ENCODE measurements at places on chromosomes 13 and 19. TPM values are rescaled to one million over a fixed set of nuclear protein-coding genes. Genes with fewer than 3 reads are reported as not detected.

DNA sequence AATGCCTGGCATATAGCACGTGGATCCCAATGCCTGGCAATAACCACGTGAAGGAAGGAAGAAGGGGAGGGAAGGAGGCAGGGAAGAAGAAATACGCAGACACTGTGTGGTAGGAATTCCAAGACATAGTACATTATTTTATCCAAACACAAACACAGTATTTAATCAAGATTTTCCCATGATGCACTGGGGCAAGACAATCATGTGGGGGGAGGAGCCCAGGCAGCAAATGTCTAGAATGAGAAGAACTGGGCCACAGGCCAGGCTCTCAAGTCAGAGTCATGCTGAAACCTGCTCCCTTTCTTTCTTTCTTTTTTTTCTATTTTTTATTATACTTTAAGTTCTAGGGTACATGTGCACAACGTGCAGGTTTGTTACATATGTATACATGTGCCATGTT, 717.9 kb downstream of the UQCRFS1 start:
- DNase-seq, result no peak

DNA sequence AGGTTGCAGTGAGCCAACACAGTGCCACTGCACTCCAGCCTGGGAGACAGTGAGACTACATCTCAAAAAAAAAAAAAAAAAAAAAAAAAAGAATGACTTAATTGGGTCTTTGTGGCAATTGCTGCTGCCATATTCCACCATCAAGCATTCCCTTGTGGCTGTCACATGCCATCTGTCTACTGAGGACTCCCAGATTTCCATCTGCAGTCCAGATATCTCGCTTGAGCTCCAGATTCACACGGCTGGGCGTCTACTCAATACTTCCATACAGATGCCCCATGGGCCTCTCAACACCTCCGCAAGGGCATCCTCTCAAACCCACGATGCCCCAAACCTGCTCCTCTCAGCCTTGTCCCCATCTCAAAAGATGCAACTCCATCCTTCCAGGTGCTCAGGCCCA, 12.9 kb downstream of the TMEM143 start:
- no peak for DNase-seq

DNA sequence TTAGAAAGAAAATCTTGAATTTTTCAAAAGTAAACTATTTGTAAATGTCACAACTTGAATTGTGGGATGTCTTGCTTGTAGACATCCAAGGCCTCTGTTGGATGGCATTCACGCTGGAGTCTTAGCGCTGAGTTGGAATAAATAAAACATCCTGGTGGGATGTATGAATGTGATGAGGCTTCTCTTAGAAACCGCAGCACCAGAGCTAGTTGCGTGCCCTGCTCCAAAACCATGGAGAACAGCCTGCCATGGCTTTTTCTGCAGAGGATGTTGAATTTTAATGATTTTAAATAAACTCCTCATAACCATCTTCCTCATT, 70.4 kb downstream of the DPY19L3 start:
- DNase-seq, result no peak

CNN1 gene
- total RNA-seq, result 0.35 TPM

DNA sequence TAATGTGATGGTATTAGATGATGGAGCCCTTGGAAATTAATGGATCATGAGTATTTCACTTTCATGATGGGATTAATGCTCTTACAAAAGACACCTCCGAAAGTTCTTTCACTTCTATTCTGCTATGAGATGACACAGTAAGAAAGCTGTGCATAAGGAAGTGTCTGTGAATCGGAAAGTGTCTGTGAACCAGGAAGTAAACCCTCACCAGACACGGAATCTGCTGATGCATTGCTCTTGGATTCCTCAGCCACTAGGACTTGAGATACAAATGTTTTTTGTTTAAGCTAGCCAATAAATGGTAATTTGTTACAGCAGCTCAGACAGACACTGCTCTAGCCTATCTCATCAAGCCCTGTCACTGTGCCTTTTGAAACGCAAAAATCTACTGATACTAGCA, 440.4 kb upstream of the PRR20A start:
- DNase-seq, result no peak

FAM124A gene
- total RNA-seq, result 7.0 TPM

SBSN gene
- total RNA-seq, result not detected

DACT3 gene
- total RNA-seq, result 0.66 TPM

GRCh38 chr19:19460258-19460731, 54.8 kb downstream of the GATAD2A start:
- no peak for DNase-seq

DNA sequence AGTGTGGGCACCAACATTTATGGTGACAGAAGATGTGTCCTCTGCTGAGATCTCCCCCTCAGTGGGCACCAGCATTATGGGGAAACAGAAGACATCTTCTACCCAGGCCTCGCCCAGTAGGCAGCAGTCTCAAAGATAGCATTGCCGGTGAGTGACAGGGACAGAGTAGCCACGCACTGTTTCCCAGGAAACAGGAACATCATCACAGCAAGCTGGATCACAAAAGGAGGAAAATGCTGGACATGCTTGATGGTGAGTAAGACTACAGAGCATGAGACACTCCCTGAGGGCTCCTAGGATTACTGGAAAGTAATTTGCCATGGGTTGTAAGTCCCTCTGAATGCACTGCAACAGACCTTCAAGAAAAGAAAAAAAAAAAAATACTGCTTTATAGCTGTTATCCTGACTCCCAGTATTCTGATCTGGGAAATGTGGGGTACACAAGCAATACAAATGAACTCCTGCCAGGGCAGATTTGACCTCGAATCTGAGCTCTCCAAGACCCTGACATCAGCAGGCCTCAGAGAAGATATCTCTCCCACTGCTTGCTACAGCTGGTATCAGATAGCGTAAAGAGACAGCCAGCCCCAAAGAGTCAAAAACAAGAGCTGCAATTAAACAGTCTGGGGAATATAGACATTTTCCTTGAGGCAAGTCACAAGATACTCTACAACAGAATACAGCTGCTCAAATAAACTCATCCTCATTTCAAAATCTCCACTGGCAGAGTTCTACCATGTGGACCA, 180.4 kb downstream of the RBM26 start:
- DNase-seq, result no peak

CLEC17A gene
- not detected for total RNA-seq

DNA sequence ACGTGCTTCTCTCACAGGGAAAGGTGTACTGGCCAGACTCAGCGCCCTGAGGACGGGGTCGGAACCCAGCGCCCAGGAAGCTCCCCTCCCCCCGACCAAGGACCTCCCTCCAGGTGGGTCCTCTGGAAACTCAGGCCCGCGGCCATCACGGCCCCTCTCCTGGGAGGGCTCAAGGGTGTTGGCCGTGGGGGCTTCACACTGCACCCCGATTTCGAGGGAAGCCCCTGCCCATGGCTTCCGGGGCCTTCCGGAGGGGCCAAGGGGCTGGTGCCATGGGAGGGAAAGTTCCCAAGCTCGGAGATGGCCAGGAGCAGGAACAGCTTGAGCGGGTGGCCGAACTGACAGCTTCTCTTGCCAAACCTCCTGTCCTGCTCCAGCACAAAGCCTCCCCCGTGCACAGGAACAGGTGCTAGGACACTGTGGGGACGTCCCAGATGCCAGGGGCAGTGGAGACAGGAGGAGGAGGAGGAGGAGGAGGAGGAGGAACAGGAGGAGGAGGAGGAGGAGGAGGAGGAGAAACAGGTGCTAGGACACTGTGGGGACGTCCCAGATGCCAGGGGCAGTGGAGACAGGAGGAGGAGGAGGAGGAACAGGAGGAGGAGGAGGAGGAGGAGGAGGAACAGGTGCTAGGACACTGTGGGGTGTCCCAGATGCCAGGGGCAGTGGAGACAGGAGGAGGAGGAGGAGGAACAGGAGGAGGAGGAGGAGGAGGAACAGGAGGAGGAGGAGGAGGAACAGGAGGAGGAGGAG, 10.0 kb downstream of the SBNO2 start:
- DNase-seq, result no peak

DNA sequence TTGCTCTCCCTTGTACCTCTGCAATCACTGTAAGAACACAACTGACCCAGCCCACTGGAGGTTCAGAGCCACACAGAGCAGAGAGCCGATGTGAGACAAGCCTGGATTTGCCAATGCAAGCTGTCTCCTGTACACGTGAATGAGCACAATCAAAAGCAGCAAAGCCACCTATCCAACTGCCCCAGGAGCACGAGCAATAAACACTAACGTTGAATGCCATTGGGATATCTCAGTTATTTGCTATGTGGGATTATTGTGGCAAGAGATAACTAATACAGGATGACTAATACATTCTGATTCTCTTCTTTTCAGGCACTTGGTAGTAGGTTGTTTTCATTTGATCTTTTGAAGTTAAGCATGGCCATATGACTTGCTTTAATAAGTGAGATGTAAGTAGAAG, 85.2 kb upstream of the FAM216B start:
- DNase-seq, result no peak

DNA sequence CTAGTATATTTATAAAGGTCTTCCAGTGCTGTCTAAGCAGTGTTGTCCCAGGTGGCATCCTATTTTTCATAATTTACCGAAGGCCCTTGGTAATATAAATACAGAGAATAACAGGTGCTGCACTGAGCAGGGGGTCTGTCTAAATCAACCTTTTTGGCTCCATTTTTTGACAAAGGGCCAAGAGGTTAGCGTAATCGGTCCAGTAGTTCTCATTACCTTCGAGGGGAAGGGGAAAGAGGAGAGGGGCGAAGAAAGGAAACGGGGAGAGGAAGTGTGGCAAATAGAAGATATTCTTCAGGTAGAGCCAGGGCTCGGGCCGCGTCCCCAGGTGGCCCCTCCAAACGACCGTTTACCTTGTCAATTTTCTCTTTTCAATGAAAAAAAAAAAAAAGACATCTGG, 749 bp upstream of the PAN3 start:
- DNase-seq, result no peak

- no peak for DNase-seq
Observed at GRCh38 chr13:21009036-21009435, 52.4 kb downstream of the LATS2 start.

DNA sequence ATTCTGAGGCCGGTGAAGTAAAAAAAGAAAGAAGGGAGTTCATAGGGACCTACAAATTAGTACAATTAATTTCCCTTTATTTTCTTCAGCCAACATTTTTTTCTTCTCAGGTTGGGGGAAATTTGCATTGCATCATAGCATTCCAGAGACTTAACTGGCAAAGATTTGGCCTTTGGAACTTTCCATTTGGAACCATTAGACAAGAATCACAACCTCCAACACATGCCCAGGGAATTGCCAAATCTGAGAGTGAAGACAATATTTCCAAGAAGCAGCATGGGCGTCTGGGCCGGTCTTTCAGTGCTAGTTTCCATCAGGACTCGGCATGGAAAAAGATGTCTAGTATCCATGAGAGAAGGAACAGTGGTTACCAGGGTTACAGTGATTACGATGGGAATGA, 6.4 kb upstream of the ERCC5 start:
- no peak for DNase-seq

DNA sequence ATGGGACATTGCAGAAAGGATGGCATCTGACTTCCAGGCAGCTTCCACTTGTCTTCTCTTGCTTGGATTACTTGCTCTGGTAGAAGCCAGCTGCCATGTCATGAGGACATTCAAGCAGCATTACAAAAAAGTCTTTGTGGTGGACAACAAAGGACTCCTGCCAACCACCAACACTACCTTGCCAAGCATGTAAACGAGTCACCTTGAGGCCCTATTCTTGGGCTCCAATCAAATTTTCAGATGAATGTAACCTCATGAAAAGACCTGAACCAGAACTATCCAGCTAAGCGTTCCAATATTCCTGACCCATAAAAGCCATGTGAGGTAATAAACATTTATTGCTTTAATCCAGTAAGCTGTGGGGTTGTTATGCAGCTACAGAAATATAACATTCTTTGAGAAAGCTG, 12.5 kb downstream of the PROSER1 start:
- DNase-seq, result no peak

GRCh38 chr19:22604571-22605274, 29.4 kb upstream of the ZNF492 start:
- no peak for DNase-seq

TMPRSS9 gene
- not detected for total RNA-seq

EHD2 gene
- 97.5 TPM for total RNA-seq

EXOC3L2 gene
- 1.6 TPM for total RNA-seq

GRCh38 chr19:49533551-49534488, 6.0 kb downstream of the RCN3 start:
- DNase-seq, result no peak

GRCh38 chr19:15250640-15250993, 18.4 kb upstream of the EPHX3 start:
- DNase-seq, result no peak

GRCh38 chr19:30269638-30270037, 102.5 kb upstream of the ZNF536 start:
- no peak for DNase-seq

ZNF578 gene
- 2.2 TPM for total RNA-seq

- no peak for DNase-seq
Observed at GRCh38 chr13:47213047-47213446, 316.2 kb upstream of the HTR2A start.

C19orf73 gene
- total RNA-seq, result 1.2 TPM

- DNase-seq, result no peak
Observed at GRCh38 chr13:72678312-72678711, 49.1 kb downstream of the MZT1 start.

EPS8L1 gene
- 4.7 TPM for total RNA-seq

PPM1N gene
- total RNA-seq, result 0.92 TPM

GRCh38 chr19:49073514-49074378, 1.2 kb upstream of the KCNA7 start:
- DNase-seq, result no peak

GRCh38 chr13:66359910-66360552, 870.1 kb downstream of the PCDH9 start:
- DNase-seq, result no peak
